ENCODE measurements at places on chromosomes 1 and 21.

DNA sequence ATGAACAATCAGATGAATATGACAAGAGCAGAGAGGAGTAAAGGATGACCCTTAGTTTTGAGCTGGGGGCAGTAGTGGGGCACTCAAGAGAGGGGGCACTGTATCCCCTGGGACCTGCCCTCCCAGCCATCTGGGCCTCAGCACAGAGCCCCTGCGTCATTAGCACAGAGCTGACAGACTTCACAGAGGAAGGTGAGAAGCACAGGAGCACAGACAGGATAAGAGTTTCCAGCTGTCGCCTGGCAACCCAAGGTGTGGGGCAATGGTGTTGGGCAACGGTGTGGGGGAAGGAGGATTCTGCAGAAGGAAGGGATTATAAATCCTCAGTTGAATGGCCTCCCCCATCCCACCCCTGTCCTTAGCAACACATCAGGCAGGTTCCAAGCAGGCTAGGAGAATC, 30.2 kb downstream of the RAB3B start:
- DNase-seq: no peak

DNA sequence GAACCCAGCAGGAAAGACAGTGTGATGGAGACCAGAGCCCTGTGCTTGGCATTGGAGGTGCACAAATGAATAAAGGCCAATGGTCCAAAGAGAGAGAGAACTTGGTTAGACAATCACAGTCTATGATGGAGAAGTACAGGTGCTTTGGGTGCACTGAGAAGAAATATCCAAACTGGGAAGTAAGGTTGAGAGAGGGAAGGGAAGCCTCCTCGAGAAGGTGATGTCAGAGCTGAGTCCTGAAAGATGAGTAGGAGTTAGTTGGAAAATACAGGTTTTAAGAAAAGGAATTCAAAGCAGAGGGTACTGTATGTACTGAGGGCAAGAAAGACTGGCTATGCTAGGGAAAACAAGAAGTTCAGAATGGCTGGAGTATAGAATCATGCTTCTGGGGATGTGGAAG, 94.1 kb upstream of the CD53 start:
- DNase-seq: no peak

GRCh38 chr1:59601811-59602210, 212.9 kb upstream of the HOOK1 start:
- DNase-seq: no peak

DNA sequence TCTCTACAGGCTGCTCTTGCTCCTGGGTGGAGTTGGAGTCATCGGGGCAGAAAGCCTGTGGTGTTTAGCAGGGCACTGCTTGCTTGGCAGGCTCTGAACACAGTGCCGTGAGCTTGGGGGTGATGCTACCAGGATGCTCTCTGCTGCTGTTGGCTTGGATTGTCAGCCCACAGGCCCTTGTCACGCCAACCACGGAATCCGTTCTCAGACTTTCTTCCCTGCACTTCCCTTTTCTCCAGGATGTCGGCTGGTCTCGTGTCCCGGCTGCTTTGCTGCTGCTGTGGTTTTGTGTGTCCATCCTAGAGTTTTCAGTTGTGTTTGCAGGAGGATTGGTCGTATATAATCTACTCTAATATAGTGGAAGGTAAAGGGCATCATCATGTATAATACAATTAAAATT, 44.4 kb upstream of the TTC34 start:
- DNase-seq: no peak

GRCh38 chr1:209349363-209350308, 233.9 kb upstream of the CAMK1G start:
- DNase-seq: no peak

DNA sequence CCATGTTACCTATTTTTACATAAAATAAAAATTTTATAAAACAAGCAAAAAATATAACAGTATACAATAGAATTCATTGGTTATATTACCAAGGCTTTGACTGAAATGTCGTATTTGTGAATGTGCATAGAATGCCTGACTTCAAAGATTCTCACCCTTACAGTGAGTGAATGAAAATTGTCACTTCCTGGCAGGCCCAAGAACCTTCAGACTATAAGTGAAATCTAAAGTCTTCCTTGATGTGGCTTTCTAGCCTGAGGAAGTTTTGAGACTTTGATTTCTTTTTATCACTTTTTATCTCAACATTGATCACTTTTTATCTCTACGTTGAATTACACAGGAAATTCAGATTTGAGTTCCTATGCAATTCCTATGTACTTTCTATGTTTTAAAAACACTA, 104.7 kb upstream of the KIAA0040 start:
- no peak for DNase-seq

DNA sequence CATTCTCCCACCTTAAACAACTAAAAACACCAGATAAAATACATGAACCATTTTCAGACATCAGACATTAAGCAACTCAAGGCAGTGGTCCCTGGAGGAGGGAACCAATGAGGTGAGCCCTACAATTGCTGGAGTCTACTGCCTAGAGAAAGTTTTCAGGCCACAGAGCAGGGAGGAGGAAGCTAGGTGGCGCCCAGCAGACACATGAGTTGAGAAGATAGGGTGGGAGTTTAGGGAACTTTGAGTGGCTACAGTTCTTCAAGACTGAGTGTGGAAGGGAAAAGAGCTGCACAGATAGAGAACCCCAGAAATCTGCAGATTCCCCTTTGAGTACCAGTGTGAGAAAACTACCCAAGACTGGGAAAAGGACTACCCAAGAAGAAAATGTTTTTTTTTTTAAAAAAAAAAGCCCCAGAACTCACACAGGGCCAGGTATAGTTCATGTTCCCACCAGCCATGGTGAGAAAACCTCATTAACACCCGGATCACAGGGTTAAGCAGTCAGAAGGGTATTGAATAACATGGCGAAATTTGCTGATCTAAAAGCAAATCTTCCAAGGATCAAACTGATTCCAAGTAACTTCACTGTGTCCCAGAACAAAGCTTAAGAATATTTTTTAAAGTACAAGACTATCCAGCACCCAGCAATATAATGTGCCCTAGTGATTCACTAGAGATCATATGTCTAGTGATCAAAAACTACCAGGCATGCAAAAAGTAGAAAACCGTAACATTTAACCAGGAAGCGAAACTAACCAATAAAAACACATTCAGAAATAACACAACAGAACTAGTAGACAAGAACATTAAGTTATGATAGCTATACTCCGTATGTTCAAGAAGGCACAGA, 12.0 kb downstream of the ALDH9A1 start:
- DNase-seq: peak; percentile 39

GRCh38 chr1:156284112-156284511, at the start of gene TMEM79:
Gene TMEM79 (plus strand): TSS chr1:156284325. CDS start chr1:156285227, 902 bp downstream.
- DNase-seq: no peak

DNA sequence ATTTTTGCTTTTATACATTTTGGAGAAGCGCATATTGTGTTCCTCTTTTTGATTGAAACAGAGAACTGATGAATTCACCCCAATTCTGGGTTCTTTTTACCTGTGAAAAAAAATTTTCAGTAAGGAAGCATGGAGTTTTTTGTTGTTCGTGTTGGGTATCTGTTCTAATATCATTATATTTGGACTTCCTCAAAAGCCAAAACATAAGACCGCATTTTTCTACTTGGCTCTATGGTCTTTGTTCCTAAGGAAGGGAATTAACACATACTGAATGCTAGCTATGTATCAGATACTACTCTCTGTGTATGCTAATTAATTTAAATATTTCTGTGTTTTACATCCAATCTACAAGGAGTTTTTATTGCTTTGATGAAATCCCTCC, 12.9 kb downstream of the EPB41 start:
- peak; percentile 14 for DNase-seq

- DNase-seq: peak; percentile 93
Measured at GRCh38 chr1:153532769-153533599, 2.8 kb downstream of the S100A6 start.

- DNase-seq: peak; percentile 56
Measured at GRCh38 chr1:55217226-55217986, 2.2 kb upstream of the USP24 start.

GRCh38 chr1:165045902-165046301, 310.6 kb downstream of the LMX1A start:
- DNase-seq: no peak

DNA sequence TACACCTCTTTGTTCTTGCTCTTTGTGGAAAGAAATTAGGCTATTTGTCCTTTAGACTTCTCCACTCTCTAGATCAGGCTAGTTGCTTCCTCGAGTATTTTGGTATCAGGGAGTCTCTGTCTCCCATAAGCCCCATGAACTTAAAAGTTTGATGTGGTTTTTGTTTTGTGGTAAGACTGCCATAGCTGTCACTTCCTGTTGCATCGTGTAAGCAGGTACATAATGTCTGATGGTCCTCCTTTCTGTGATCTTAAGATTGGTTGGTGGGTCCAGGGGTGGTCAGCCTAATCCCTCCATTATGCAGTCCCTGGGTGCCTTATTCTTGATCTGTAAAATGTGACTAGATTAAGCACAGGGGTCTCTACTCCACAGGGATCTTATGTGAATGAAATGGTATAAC, 23.1 kb downstream of the CD53 start:
- no peak for DNase-seq

DNA sequence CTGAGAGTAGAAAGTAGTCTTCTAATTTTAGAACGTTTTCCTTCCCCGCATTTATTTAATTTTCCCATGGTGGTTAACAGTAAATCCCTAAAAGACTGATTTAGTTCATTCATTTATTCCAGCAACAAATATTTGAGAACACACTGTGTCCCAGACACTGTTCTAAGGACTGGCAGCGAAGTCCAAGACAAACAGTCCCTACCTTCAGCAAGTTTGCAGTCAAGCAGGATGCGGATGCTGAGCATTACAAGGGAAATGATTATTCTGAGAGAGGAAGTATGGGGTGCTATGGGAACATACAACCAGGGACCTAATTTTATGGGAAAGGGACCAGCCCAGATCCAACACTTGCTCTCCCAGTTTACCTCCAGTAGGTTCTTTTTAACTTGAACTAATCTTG, 1.2 kb upstream of the C1orf74 start:
- DNase-seq: no peak

DNA sequence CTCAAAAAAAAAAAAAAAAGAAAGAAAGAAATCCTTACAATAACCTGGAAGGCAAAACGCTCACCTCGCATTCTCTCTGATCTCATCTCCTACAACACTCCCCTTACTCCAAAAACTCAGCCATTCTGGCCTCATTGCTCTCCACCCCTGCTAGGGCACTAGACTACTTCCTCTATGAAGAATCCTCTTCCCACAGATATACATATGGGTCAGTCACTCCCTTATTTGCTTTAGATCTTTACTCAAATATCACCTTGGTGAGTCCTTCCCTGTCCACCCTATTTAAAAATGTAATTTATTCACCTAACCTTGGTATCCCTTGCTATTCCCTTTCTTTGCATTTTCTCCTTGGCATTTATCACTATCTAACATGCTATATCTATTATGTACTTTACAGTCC, 24.6 kb upstream of the KIF1B start:
- DNase-seq: no peak

GRCh38 chr1:203520315-203520714, 26.4 kb downstream of the OPTC start:
- no peak for DNase-seq

DNA sequence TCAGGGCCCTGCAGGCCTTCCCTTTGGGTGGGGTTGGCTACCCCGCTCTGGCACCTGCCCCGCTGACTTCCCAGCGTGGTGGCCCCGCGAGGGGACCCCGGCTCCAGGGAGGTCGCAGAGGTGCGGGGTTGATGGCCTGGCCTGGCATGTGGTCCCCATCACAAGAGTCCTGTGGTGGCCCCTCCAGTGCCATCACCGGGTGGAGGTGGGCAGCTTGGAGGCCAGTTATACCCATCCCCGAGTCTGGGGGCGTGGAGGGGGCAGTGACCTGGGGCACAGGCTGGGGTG, 26.8 kb downstream of the PRMT2 start:
- no peak for DNase-seq

DNA sequence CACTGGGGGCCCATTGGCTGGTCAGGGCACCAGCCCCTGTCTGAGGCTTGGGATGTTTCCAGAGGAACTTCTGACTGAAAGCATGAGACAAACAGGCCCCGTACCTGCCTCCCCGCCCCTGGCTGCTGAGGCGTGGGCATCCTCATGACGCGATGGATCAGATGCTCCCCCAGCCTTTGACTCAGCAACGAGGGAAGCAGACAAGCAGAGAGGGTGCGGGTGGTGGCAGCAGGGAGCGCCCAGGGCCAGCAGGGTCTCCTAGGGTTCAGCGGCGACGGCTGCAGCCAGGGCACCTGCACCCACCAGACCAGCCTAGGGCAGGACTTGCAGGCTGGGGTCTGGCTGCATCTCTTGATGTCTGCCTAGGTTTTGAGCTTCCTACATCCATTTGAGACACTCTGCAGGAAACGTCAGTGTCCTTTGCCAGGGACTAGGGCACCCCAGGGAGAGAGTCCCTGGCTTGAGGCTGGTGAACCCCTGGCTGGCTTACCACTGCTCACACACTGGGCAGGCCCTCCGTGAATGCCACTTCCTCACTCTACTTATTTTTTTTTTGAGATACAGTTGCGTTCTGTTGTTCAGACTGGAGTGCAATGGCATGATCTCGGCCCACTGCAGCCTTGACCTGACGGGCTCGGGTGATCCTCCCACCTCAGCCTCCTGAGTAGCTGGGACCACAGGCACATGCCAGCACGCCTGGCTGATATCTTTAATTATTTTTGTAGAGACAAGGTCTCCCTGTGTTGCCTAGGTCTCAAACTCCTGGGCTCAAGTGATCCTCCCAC, 63.3 kb downstream of the DHRS3 start:
- DNase-seq: no peak

- peak; percentile 4 for DNase-seq
Measured at GRCh38 chr1:114558544-114558943, 22.9 kb downstream of the BCAS2 start.

DNA sequence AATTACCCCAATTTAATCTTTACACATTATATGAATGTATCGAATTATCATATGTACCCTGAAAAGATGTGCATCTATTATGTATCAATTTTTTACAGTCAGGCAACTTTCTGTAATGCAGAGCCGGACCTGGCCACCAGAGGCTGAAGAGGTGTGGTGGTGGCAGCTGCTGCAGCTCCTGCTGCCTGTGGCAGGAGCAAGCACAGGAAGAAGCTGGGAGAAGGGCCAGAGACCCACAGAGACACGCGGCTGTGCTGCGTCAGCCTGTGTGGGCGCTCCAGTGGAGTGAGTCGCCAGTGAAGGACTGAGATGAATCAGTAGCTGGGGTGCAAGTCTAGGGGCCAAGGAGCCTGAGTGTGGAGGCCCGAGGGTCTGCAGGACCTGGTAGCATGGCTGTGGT, 74.3 kb upstream of the COG2 start:
- peak; percentile 68 for DNase-seq

DNA sequence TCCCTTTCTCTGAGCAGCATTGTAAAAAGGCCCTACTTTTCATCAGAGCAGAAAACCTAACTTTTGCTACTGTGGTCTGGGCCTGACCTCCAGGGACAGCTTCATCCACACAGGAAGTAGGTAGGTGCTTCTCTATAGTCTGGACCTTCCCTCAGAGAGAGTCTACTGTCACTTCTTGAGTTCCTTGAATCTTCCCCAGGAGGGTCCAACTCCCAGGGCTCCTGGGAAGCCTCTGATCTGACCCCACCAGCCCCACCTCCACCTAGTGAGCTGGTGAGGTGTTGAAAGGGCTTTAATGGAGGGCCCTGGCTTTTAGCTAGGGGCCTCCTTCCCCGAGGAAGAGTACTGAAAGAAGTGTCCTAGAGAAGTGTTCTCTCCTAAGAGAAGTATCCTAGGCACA, 2.7 kb upstream of the VANGL2 start:
- DNase-seq: no peak

All from RPMI8226 (cell line).